ENCODE measurements at places on chromosomes 2 and 18. TPM values are rescaled to one million over a fixed set of nuclear protein-coding genes. Genes with fewer than 3 reads are reported as not detected.
A peak's percentile ranks its signal among the peaks of the same experiment; 100 is the strongest.

Gene SPATA3
- total RNA-seq: 1.1 TPM

Gene SERPINB13
- total RNA-seq: not detected

- H3K4me1 ChIP-seq: peaks cover 17% of the 10 kb centered on the region
- no peak overlapping the region for H3K27ac ChIP-seq
- DNase-seq: no peak
- H3K36me3 ChIP-seq: peaks cover 22% of the 10 kb centered on the region
- H3K27me3 ChIP-seq: no peaks in the 10 kb centered on the region
- H3K4me3 ChIP-seq: no peak overlapping the region
Observed at GRCh38 chr2:26255759-26256384, 11.1 kb downstream of the HADHB start.

DNA sequence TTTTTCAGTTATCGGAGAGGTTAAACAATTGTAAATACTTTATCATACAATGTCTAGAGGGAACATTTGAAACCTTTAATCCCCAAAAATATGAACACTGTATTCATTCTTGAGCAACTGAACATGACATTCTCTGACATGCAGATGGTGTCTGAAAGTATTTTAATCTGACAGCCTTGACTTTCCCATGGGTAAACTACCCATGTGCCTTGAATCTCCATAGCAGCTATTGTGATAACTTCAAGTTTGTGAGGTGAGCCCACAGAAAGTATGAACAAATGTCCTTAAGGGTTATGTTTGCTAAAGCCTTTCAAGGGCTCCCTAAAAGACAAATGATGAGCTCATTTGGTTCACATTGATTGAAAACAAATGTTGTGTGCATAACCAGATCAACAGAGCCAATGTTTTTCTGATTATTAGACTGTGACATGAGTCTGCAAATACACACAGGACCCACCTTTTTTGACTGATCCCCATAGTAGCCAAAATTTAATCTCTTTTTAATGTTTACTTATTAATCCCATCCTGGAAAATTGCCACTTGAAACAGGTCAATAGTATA is 1326.0 kb downstream of the LRP1B start:
- DNase-seq: no peak
- H3K36me3 ChIP-seq: no peaks in the 10 kb centered on the region
- no peaks in the 10 kb centered on the region for H3K4me1 ChIP-seq
- H3K27ac ChIP-seq: no peak overlapping the region
- H3K4me3 ChIP-seq: no peak overlapping the region

DNA sequence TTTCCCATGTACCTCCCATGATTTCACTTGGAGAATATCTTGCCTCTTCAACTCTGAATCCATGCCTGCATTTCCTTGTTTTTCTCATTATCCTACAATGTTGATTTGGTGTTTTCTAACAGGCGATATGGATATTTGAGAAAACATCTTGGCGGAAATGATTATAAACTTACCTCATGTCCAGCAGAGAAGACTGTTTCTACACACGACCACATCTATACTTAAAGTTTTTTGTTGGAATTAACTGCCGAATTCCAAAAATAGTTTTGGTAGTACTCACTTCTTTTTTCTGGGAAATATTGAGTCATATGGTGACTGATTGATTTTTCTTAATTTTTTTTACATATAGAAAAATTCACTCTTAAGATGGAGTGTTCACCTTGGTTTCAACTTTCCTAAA is 41.4 kb upstream of the TMEFF2 start:
- H3K4me3 ChIP-seq: no peak overlapping the region
- H3K27ac ChIP-seq: no peak overlapping the region
- H3K27me3 ChIP-seq: no peaks in the 10 kb centered on the region

GRCh38 chr2:202006301-202006700 is 27.4 kb upstream of the FZD7 start:
- no peak overlapping the region for H3K4me3 ChIP-seq
- H3K4me1 ChIP-seq: no peaks in the 10 kb centered on the region
- DNase-seq: no peak
- no peaks in the 10 kb centered on the region for H3K36me3 ChIP-seq

DNA sequence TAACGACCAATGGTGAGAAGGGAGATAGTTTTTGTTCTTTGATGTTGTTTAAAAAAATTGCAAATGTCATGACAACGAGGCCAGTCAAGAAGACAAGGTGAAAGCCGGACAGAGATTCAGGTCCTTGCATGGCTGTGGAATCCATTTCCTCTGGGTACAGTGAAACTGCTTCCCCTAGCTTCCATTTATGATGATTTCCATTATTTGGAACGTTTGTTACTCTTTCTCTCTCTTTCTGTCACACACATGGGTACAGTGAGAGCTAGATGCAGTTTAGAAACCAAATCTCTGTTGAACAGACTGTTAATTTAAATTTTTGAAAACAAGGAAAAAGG is 57.4 kb upstream of the MSH2 start:
- no peak overlapping the region for H3K4me3 ChIP-seq
- peaks cover 10% of the 10 kb centered on the region for H3K4me1 ChIP-seq
- H3K27me3 ChIP-seq: peaks cover 18% of the 10 kb centered on the region
- DNase-seq: no peak

DNA sequence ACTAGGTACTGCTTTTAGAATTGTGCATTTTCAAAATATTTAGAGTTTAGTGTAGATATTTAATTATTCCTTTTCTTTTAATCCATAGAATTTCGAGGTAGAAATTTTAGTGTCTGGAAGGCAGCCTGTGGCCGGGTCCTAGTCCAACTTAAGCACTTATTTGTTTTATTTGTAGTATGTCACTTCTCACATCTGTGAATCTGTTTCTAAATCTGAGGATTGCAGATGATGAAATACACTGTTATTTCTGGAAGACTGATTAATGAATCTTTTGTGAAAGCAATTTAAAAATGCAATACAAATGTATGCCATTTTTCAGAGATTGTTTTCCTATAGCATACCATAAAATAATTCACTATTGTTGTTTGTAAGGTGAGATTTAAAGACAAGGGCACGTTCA is 483.9 kb upstream of the TRIB2 start:
- no peaks in the 10 kb centered on the region for H3K4me1 ChIP-seq
- no peaks in the 10 kb centered on the region for H3K36me3 ChIP-seq
- H3K4me3 ChIP-seq: no peak overlapping the region
- H3K27me3 ChIP-seq: no peaks in the 10 kb centered on the region
- no peak for DNase-seq
- H3K27ac ChIP-seq: no peak overlapping the region

- H3K27me3 ChIP-seq: no peaks in the 10 kb centered on the region
- no peaks in the 10 kb centered on the region for H3K36me3 ChIP-seq
- no peaks in the 10 kb centered on the region for H3K4me1 ChIP-seq
- no peak for DNase-seq
Observed at GRCh38 chr2:208643145-208643544, 236.6 kb downstream of the PTH2R start.

DNA sequence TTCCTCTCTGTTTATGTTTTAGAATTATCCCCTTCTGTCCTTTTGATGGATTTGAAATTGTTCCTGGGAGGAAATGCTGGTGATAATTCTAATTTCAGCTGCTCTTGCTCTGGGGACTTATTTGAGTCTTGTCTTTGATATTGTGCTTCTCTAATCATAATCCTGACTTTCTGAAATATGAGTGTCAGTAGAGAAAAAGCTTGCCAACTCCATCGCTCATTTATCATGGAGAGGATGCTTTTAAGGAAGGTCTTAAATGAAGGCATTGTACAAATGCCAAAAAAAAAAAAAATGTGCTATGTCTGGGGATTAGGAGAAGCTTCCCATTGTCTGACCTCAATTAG is 159.5 kb downstream of the NYAP2 start:
- H3K27ac ChIP-seq: no peak overlapping the region
- no peaks in the 10 kb centered on the region for H3K4me1 ChIP-seq
- H3K4me3 ChIP-seq: no peak overlapping the region
- peaks cover 23% of the 10 kb centered on the region for H3K27me3 ChIP-seq

DNA sequence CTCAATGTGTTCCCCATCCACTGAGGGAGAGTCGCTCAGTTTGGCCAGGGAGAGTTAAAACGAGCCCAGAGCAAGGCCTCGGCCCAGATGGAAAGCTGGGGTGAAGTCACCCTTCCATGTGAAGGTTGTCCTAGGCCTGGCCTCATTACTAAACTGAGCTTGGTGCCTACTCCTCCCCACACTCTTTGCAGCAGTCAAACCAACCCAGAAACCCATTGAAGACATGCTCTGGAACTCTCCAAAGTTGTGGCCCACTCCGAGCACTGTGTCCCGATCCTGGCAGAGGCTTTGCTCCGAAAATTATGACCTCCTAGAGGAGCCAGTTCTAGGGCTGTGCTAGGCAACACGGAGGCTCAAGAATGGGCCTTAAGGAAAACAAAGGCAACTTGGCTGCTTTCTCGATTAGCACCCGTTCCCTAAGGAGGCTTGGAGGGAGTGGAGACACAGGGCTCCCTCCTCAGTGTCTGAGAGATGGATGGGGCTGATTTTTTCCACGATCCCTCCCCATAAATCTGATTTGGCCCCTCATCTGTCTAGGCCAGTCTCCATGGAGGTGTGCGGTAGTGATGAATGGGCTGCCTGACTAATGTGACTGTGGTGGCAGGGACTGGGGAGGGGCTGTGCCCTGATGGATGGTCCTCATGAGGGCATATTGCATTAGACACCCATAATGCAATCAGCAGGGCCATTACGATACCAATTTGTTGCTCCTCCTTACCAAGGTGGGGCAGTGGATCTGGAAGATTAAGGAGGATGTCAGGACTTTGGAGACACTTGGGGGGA is 11.7 kb upstream of the CYP26B1 start:
- no peak overlapping the region for H3K4me3 ChIP-seq
- H3K4me1 ChIP-seq: no peaks in the 10 kb centered on the region
- no peak overlapping the region for H3K27ac ChIP-seq
- H3K27me3 ChIP-seq: peaks cover 28% of the 10 kb centered on the region
- no peaks in the 10 kb centered on the region for H3K36me3 ChIP-seq

DNA sequence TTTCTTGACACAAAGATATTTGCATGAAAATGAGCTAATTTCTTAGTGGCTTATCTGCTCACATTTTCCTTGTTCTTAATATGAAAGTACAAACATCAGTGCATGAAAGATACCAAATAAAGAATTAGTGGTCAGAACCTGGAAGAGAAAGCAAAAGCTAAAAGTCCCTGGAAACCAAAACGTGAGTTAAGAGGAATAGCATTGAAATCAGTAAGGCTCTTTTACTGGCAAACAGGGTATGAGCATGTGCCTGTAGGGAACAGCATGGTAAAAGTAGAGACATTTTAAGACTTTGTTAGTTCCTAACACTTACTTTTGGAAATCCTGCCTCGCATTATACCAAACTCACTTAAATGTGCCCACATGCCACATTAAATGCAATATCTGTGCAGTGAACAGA is 31.9 kb upstream of the CWC22 start:
- H3K4me1 ChIP-seq: no peaks in the 10 kb centered on the region
- H3K36me3 ChIP-seq: no peaks in the 10 kb centered on the region
- no peak overlapping the region for H3K27ac ChIP-seq
- no peak for DNase-seq
- H3K27me3 ChIP-seq: peaks cover 41% of the 10 kb centered on the region

DNA sequence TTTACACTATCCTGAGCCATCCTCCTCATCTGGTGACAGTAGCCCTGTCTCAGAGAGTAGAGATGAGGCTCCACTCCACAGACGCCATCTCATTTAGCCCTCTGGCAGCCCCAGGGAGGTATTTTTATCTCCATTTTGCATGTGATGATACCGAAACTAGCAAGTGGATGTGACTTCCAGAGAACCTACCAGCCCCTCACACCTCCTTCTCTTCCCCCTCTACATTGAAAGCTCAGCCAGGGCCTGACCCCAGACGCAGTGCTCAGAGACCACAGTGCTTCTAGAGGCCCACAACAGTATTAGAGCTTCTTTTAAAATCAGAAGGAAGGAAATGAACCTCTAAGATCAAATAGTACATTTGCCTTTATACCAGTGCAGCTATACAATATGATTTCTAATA is 8.3 kb downstream of the GYPC start:
- peaks cover 92% of the 10 kb centered on the region for H3K4me1 ChIP-seq
- H3K27me3 ChIP-seq: no peaks in the 10 kb centered on the region
- peaks cover 58% of the 10 kb centered on the region for H3K36me3 ChIP-seq

DNA sequence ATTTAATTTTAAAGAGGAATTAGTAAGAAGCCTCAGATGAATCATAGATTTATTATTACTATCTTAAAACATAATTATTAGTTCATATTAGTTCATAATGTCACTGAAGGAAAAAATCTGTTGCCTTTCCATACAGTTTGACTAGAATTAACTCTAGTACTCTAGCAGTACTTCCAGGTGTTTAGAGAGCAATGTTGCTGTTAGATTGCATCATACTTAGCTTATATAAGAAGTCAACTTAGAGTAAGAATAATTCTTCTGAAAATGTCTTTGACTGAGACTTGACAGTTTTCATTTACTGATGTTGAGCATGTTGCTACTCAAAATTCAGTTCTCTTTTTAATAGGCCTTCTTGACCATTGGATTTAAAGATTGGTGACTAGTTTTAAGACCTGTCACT is 4.7 kb downstream of the RAB3GAP1 start:
- peak overlapping the region; percentile 88 for H3K27ac ChIP-seq
- no peaks in the 10 kb centered on the region for H3K27me3 ChIP-seq
- H3K4me1 ChIP-seq: peaks cover 56% of the 10 kb centered on the region
- H3K36me3 ChIP-seq: peaks cover 43% of the 10 kb centered on the region

DNA sequence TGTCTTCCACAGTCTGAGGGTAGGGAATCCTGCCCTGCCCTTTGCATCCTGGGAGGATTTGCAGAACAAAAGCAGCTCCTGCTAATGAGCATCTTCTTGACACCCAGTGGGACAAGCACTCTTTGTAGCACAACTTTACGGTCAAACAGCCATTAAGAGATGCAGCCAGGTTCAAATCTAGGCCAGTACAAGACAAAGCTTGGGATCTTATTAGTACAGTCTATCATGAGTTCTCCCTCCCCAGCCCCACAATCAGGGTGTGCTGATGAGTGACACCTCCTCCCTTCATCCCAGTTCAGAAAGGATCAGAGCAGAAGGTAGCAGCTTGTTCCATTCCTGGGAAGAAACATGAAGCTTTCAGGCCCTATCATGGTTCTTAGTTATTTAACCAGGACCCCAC is 41.9 kb downstream of the MARCO start:
- DNase-seq: no peak
- H3K27me3 ChIP-seq: peaks cover 2% of the 10 kb centered on the region
- no peaks in the 10 kb centered on the region for H3K36me3 ChIP-seq
- H3K27ac ChIP-seq: no peak overlapping the region
- no peaks in the 10 kb centered on the region for H3K4me1 ChIP-seq
- no peak overlapping the region for H3K4me3 ChIP-seq

DNA sequence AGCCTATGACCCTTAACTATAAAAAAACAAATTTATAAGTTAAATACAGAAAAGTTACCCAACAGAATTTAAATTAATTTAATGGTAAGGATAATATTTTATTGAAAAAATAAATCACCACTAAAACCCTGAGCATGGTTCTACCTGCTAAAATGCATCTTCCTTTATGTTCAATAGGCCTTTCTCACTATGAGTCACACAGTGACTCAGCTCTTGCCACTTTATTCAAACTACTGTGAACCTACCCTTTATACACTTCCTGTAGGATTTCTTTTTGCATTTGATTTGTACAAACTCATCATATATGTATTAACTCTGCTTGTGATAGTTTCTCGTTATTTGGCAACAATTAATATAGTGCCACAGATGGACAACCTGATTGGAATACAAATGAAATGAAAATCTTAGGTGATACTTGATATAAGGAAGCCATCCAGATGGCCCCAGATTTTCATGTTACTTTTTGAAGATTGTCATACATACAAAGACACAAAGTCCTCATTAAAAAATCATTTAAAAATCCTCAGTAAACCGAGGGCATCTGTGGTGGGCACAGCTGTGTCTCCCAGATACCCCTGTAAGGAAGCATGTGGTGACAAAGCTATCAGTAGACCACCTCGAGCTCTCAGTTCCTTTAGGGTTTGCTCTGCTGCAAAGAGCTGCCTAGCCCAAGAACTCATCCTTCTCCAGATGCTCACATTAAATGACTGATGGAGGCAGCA is 55.2 kb upstream of the COBLL1 start:
- peaks cover 6% of the 10 kb centered on the region for H3K4me1 ChIP-seq
- no peaks in the 10 kb centered on the region for H3K36me3 ChIP-seq
- no peaks in the 10 kb centered on the region for H3K27me3 ChIP-seq

Data from activated CD4-positive, alpha-beta T cell treated with anti-CD3 and anti-CD28 coated beads for 36 hours (primary cell).